ENCODE measurements at places on chromosomes 2 and 18.

DNA sequence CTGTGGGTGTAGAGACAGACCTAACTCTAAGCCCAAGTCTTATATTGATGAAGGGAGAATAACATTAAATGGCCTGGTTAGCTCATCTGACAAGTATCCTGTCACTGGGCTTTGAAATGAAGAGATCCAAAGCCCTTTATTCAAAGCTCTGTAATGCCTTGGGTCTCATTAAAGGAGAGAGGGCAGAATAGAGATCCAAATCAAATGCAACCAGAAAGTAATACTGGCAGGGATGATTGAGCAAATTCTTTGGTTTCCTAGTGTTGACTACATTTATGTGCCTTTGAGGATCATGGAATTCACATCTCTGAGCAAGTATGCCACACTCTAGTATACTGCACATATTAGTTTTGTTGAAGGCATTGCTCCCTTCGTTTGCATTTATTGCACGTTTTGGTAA, 147.9 kb upstream of the CAVIN2 start:
- no peak for DNase-seq

GRCh38 chr2:74602586-74603281, 45.4 kb downstream of the M1AP start:
- DNase-seq: no peak

- no peak for DNase-seq
Measured at GRCh38 chr2:28350196-28350595, 42.5 kb upstream of the FOSL2 start.

- no peak for DNase-seq
Measured at GRCh38 chr2:42969231-42970150, 177.1 kb upstream of the HAAO start.

DNA sequence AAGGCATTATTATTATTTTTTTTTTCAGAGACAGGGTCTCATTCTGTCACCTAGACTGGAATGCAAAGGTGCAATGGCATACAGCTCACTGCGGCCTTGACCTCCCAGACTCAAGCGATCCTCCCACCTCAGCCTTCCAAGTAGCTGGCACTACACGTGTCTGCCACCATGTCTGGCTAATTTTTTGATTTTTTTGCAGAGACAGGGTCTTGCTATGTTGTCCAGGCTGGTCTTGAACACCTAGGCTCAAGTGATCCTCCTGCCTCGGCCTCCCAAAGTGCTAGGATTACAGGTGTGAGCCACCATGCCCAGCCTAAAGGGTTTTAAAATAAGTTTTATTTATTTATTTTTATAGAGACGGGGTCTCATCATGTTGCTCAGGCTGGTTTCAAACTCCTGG, 45.3 kb upstream of the AP1S3 start:
- no peak for DNase-seq

GRCh38 chr18:36493349-36494159, 196.0 kb downstream of the FHOD3 start:
- no peak for DNase-seq

GRCh38 chr2:95344215-95344583, 47.1 kb downstream of the KCNIP3 start:
- DNase-seq: no peak

GRCh38 chr2:230830428-230830827, 34.3 kb upstream of the ITM2C start:
- no peak for DNase-seq

Measured in stimulated activated CD4-positive, alpha-beta T cell treated with anti-CD3 and anti-CD28 coated beads, TNF-alpha, amount 100 ng/mL, for 1 hour (primary cell).